ENCODE measurements at places on chromosomes 6 and 20.

GRCh38 chr6:125392682-125393081, 90.9 kb upstream of the HDDC2 start:
- no peak for DNase-seq

GRCh38 chr20:611843-612185, 1.7 kb upstream of the TCF15 start:
- no peak for DNase-seq

DNA sequence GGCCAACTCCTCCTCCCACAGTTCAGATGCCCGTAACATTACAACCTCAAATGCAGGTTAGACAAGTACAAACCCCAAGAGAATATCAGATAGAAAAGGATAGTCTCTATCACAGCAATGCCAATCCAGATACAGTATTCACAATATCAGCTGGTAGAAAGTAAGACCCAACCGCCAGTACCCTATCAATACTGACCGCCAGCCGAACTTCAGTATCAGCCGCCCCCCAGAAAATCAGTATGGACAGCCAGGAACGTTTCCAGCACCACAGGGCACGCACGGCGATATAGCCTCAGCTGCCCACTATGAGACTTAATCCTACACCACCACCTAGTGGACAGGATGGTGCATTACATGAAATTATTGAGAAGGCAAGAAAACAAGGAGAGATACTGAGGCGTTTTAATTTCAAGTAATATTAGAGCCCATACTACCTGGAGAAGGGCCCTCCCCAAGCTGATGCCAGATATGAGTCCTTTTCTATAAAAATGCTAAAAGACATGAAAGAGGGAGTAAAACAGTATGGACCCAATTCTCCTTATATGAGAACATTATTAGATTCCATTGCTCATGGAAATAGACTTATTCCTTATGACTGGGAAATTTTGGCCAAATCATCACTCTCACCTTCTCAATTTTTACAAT, 17.6 kb upstream of the EIF2S2 start:
- DNase-seq, result peak; percentile 59

GRCh38 chr6:28974505-28974904, 30.6 kb downstream of the ZNF311 start:
- no peak for DNase-seq

DNA sequence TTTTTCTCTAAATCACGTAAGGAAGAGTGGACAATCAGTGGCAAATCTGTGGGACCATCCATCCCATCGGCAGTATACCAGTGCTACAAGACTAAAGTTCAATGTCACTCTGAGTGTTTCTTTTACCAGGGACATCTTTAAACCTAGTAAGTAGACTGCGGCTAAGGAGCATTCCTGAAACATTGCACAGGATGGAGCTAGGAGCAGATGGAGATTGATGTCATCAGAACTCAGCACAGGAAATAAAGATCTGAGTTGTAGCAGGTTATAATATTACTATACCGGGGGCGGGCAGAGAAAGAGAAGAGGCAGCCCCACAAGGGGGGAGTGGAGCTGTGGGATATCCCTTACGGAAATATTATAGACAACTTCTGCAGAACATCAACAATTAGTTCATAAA, 162.1 kb downstream of the MTFR2 start:
- DNase-seq, result no peak

DNA sequence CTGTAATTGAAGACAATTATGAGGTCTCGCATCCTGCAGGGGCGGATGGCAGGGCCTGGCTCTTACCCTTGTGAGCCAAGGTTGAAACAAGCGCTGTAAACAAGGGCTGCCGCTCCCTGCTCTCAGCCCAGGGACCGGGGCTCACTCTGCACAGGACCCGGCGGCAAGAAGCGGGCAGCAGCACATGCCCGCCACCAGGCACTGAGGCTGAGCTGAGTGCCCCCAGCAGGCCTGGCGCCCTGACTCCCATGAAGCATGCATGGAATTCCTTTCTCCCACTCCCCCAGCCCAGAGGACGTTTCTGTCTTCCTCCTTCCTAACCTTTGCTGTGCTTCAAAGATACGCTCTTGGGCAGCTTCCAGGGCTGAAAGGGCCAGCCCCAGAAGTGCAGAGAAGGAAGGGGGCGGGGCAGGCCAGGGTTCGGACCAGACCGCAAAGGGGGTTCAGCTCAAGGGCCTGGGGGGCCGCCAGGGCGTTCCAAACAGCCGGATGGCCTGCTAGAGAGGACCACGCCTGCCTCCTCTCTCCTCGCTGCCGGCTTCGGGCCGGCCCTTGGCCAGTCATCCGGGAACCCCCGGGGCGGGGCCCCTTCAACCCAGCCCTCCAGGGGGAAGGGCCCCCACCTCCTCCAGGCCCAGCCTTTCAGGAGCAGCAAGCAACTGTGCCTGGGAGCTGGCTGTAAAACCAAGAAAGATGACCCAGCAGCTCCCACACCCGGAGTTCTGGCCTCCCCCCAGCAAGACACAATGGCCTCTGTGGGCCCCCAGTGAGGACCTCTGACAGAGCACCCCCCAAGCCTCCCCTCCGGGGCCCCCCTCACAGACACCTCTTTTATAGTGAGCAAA, 109.9 kb downstream of the NOL4L start:
- no peak for DNase-seq

- no peak for DNase-seq
These were observed 15.6 kb downstream of the PDSS2 start for GRCh38 chr6:107443608-107444267.

DNA sequence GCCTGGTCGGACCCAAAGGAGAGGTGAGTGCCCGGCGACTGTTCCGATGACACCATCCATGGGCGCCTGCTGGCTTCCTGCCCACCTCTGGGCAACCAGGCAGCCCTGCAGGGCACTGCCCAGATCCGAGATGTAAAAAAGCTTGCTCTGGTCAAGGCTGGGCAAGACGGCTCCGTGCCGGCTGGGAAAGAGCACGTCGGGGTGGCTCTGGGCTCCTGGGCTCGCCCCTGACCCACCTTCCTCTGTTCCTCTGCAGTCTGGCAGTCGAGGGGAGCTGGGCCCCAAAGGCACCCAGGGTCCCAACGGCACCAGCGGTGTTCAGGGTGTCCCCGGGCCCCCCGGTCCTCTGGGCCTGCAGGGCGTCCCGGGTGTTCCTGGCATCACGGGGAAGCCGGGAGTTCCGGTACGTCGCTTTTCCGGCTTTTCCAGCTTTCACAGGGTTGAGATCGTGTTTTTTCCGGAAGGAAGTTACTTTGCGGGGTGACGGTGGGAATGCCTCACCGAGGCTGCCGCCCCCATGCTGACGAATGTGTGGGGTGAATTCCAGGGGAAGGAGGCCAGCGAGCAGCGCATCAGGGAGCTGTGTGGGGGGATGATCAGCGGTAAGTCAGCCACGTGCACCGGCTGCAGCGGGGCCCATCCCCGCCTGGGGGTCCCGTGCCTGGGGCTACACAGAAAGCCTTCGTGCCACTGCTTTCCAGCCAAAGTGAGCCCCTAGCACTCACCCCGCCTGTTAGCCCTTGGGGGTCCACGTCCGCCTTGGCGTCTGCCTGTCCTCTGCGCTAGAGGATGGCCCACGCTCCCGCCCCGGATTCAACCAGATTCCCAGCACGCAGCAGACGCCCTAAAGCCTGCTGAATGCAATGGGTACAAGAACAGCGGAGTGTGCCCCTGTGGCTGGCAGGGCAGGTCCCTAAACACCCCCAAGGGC, 19.3 kb downstream of the COL9A3 start:
- DNase-seq, result no peak

DNA sequence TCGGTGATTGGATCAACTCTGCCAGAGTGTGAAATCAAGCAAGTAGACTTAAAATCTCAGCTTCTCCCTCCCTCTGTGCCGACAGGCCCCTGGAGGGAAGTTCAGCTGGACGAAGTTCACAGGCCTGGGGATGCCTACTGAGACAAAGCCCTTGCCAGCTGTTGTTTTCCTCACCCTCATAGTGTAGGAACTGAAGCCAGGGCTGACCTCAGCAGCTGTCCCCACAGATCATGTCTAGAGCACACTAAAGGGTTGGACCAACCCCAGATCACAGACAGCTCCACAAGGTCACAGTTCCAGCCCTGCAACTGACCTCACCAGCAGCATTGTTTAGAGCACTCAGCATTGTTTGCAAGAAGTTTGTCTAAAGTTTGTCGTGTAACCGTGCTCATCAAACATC, 261.9 kb upstream of the ECI2 start:
- DNase-seq, result no peak

- DNase-seq, result no peak
These were observed 16.1 kb upstream of the RIN2 start for GRCh38 chr20:19741924-19742323.

DNA sequence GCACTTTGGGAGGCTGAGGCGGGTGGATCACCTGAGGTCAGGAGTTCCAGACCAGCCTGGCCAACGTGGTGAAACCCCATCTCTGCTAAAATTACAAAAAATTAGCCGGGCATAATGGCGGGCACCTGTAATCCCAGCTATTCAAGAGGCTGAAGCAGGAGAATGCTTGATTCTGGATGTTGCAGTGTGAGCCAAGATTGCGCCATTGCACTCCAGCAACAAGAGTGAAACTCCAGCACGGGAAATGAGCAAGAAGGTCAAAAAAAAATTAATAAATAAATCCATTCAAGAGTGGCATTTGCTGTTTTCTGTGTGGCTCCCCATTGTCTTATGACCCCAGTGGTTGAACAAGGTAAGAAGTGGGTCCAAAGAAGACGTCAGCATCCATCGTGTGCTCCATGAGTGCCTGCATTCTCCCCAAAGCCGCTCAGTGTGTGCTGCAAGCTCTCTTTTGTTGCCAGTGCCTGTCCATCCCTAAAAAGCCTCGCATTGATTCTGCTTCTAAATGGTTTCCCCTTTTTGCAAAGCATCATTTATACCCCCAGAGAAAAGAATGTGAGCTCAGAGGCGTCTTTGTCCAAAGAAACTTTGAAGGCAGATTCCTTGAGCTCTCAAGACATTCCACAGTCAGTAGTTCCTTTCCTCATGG, 38.8 kb upstream of the MAP3K4 start:
- no peak for DNase-seq

DNA sequence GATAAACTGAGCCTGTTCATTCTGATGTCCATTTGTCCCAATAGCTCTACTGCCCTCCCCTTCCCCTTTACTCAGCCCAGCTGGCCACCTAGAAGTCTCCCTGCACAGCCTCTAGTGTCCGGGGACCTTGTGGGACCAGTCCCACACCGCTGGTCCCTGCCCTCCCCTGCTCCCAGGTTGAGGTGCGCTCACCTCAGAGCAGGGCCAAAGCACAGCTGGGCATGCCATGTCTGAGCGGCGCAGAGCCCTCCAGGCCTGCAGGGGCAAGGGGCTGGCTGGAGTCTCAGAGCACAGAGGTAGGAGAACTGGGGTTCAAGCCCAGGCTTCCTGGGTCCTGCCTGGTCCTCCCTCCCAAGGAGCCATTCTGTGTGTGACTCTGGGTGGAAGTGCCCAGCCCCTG, 24.7 kb upstream of the FANCE start:
- no peak for DNase-seq

DNA sequence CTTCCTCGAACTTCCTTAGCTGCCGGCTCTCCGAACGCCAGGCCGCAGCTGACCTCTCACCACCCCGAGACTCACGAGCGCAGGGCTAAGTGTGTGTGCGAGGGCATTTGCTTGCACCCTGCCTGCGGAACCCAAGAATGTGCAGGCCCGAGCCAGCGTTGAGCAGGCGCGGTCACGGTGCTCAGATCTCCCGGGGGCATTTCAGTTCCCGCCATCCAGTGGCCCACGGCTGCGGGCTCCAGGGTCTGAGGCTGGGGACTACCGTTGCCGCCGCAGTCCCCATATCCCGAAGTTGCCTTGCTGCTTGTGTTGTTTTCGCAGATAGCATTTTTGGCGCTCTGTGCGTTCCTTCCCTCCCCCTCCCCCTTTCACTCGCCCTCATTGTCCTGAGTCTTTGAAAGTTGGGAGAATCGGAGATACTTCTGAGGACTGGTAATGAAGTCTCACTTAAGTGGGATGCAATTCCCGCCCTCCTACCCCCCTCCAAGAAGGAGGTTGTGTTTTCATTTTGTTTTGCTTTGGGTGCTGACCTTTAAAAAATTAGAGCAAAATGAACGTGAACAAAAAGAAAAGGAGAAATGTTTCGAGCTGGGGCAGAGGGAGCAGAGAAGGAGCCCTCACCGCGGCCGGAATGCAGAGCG, 1.7 kb downstream of the NR2E1 start:
- DNase-seq, result no peak

- no peak for DNase-seq
These were observed 264.4 kb downstream of the COL12A1 start for GRCh38 chr6:74941424-74941823.

DNA sequence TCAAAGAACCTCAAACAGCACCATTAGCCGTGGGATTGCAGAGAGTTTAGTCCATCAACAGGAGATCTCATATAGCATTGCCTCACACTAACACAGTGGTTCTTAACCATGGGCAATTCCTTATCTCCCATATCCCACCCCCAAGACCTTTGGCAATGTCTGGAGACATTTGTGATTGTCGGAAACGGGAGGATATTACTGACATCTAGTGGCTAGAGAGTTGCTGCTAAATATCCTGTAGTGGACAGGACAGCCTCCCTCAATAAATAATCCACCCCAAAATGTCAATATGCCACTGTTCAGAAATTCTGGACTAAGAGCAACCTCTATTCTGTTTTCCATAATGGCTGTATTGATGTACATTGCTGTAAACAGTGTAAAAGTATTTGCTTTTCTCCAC, 210.1 kb upstream of the CCN2 start:
- no peak for DNase-seq

DNA sequence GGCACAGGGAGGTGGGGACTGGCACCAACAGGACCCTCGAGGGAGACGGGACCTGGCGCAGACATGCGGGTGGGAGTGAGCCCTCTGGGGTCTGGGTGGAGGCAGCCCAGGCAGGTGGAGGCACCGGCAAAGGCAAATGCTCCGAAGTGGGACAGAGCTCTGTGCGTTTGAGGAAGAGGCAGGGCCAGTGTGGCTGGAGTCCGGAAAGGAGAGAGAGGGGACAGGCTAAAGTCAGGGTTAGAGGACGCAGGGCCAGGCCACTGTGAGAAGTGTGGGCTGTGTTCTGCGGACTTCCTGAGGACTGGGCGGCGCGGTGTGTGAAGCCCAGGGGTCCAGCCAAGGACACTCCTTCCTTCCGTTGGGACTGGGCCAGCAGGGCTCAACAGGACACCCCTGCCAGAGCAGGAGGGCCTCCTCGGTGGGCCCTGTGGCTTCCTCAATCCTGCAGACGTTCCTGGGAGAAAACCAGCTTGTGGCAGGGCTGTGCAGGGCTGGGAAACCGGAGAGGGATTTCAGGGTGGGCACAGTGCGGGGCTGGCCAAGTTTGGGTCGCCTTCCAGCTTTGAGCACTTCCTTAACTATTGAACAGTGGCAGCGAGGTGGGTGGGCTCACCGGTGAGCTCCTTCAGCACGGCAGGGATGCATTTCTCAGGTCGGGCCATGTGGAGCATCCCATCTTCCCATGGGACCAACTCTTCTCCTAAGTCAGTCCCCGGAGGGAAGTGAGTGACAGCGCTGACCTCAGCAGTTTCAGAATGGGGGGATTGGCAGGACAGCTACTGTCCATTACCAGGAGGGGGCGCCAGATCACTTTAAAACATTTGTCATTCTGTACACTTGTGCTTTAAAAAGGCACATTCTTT, 22.5 kb downstream of the MOCS3 start:
- DNase-seq, result peak; percentile 35

DNA sequence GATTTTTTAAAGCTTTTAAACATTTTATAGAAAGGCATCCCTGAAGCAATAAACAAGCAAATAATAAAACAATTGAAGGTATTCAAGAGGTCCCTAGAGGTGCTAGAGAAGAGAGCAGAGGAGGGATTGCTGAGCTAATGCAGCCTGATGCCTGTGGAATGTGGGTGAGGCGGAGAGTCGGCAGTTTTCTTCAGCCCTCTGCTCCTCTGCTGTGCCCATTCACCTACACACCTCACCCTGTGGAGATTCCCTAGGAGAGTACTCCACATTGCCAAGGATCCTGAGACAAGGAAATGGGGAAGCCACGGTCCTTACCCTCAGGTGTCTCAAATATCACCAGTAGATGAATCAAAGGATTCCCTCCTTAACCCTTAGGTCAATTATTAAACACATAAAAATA, 199.8 kb upstream of the POU3F2 start:
- DNase-seq, result no peak
